Left ventricle myocardium inferior (tissue), 1 donor: ENCODE measurements at places on chromosomes 2 and 18.
A peak's percentile ranks its signal among the peaks of the same experiment; 100 is the strongest.

- DNase-seq, result no peak
These were observed 13.8 kb downstream of the NRXN1 start for GRCh38 chr2:51018145-51018544.

GRCh38 chr18:76988827-76989646 is 143.5 kb downstream of the MBP start:
- DNase-seq, result no peak

GRCh38 chr2:71005271-71006202 is 10.9 kb upstream of the TEX261 start:
- no peak for DNase-seq

DNA sequence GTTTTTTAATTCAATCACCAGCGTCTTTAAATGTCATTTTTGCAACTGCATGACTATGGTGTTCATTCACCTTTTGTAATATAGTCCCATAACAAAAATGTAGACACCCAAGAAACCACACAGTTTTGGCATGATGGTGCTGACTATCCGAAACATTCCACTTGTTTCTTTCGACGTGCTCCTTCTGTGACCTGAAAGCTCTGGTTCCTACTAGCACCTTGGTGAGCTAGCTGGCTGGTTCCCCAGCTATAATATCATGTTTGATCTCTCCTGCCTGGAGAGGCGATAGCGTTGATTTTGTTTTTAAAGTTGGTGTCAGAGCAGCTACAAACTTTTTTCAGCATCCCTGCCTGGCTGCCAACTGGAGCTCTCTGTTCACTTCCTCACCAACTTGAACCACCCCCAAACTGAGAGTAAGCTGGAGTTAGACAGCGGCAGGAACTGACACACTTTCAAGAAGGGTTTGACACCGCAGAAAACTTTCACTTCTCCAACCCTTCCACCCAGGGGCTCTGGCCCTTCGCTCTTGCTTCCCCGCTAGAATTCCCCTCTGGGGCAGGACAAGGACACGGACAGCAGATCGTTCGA is 1.1 kb downstream of the ATAD2B start:
- DNase-seq, result peak; percentile 25

GRCh38 chr2:22822835-22823234 is 562.1 kb upstream of the KLHL29 start:
- no peak for DNase-seq

DNA sequence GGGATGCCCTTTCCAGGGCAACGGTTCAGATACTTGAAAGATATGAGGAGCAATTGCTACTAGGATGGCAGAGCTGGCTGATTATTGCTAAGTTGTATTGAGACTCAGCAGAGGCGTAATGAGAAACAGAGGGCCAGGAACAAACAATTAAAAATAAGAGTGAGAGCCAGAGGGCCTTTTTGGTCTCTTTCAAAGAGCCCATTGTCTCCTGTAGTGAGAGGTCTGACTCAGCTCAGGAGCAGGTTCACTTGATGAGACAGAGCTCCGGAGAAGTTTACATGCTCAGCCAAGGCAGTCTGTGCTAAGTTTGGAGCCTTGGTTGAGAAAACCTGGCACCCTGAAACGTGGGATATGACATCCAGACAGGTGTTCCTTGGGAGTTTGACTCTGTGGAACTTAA is 303.9 kb upstream of the DLGAP1 start:
- DNase-seq, result no peak

- no peak for DNase-seq
These were observed 73.0 kb upstream of the YWHAQ start for GRCh38 chr2:9703701-9704221.

- DNase-seq, result no peak
These were observed 134.3 kb upstream of the HAAO start for GRCh38 chr2:42926434-42927333.

- DNase-seq, result no peak
These were observed 315.5 kb downstream of the RPRM start for GRCh38 chr2:153163055-153163454.

DNA sequence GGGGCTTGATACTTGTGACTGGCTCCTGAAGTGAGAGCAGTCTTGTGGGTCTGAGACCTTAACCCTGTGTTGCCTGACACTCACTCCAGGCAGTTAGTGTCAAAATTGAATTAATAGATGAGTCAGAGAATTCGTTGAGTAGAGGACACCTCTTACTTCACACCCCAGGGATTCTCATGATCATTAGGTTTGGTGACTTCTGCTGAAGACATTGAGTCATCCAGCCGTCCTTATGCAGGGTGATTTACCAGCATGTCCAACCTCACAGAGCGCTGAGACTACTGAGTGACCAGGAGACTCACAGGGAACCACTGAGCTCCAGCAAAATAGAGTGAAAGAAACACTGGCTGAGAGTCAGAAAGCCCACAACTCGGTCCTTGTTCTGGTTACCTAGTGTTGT is 36.0 kb upstream of the EVA1A start:
- no peak for DNase-seq

GRCh38 chr18:23377669-23378301 is 75.3 kb upstream of the RIOK3 start:
- DNase-seq, result no peak

GRCh38 chr2:234472155-234472554 is 24.7 kb downstream of the ARL4C start:
- no peak for DNase-seq

GRCh38 chr2:39731546-39731945 is 47.5 kb downstream of the THUMPD2 start:
- DNase-seq, result no peak

DNA sequence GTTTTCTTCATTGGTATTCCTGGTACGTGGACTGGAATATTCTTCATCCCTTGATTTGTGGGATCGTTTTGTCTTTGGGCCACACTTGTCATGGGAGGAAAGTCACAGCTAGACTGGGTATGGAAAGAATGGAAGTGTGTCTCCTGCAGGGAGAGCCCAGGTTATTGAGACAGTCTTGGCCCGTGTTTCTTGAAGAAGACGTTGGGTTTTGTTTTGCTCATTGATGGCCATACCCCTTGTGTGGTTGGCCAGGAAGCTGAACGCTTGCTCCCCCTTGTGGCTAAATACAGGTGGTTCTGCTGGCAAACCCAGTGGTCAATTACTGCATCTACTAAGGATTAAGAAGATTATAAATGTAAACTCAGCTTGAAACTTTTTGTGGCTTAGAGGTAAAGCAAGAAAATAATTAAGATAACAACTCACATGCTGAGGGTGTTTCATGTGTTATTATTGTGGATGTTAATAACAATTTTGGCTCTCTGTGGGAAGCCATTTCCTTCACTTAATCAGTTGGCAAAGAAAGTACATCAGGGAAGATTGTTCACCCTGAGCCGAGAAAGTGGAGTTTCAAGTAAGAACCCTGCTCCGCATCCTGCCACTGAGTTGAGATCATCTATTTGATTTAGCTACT is 91.8 kb downstream of the NEDD4L start:
- DNase-seq, result no peak

DNA sequence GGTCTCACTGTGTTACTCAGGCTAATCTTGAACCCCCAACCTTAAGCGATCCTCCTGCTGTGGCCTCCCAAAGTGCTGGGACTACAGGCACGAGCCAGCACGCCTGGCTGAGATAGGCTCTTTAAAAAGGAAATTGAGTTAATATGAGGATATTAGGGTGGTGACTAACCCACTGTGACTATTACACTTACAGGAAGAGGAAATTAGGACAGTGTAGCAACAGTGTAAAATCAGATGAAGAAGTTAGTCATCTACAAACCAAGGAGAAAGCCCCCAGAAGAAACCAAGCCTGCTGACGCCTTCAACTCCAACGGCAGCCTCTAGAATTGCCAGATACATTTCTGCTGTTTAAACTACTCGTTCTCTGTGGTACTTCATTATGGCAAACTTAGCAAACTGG is 711.9 kb downstream of the SUCLG1 start:
- no peak for DNase-seq

GRCh38 chr18:1522249-1522615 is 617.6 kb downstream of the ADCYAP1 start:
- no peak for DNase-seq
